ENCODE measurements at places on chromosomes 11 and 22.

DNA sequence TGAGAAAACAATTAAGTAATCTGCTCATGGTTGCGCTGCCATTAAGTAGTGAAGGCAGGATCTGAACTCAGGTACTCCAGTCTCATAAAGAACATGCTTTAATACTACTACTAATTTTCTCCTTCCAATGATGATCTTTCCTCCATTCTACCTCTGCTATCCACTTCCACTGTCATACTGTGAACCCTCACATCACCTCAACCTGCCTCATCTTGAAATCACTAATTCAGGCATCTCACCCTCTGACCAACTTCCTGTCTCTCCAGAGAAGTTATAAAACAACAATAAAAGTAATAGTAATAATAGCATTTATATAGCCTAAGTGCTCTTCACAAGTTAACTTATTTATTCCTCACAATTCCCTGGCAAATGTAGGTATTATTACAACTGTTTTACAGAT is 57.1 kb upstream of the PSMA1 start:
- no peak for DNase-seq

- DNase-seq = no peak
Observed at GRCh38 chr11:76795936-76796441, 12.8 kb downstream of the TSKU start.

- DNase-seq = no peak
Observed at GRCh38 chr11:120690406-120690805, 178.9 kb downstream of the GRIK4 start.

GRCh38 chr11:72954860-72955259 is 140.6 kb downstream of the ATG16L2 start:
- no peak for DNase-seq

DNA sequence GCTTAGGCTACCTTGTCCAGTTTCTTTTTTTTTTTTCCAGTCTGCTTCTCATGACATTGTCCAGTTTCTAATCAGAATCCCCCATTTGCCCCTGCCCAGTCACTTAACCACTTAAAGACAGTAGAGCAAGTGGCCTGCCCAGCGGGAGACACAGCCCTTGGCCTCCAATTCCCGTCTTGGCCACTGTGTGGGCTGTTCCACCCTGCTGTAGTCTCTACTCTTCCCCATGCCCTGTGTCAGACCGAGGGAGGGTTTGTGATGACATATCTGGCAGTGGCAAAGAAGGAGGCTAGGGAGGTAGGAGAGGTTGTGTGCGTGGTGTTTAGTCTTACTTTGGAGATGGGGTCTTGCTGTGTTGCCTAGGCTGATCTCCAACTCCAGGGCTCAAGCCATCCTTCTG is 11.5 kb downstream of the PPFIA1 start:
- no peak for DNase-seq

- no peak for DNase-seq
Observed at GRCh38 chr11:720017-720641, 14.1 kb downstream of the EPS8L2 start.

- no peak for DNase-seq
Observed at GRCh38 chr11:94521684-94522083, 9.4 kb downstream of the C11orf97 start.

GRCh38 chr11:99325847-99326246 is 305.1 kb downstream of the CNTN5 start:
- DNase-seq = no peak

DNA sequence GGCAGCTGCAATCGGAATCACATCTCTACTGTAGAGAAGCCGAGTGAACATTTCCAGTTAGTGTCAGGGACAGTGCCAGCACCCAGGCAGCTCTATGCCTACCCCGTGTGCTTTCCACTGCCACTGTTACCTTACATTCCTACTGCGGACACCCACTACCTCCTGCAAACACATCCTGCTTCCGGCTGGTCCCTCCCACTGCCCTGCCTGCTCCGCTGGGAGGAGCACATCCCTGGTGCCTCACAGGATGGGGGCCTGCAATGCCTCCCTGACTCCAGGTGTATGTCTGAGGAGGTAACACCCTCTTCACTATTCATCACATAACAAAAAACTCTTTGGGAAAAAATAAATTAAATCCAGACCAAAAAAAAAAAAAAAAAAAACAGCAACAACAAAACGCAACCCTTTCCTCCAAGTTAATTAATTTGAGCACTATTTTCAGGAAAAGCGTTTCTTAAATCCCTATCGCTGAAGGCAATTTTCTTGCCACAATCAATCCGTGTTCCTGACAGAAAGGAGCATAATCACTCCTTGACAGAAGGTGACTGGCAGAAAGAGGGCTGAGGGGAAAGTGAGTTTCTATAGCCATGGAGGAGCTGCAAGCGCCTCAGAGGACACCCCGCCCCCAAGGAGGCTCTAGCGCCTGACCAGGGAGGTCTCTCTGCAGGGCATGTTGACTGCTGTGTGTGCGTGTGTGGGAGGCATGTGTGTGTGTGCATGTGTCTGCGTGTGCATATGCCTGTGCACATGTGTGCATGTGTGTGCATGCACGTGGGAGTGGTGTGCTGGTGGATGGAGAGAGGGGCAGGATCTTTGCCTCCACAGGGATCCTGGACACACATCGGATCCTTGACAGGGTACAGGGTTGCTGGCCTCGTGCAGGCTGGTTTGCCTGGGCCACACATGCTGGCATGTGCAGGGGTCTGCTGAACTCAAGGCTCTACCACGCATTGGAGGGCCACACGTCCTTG is 134.8 kb upstream of the NTM start:
- no peak for DNase-seq

GRCh38 chr11:114052160-114052559 is 7.4 kb upstream of the ZBTB16 start:
- no peak for DNase-seq

Data from NCI-H187 treated with DMSO at 0.1 percent for 48 hours (cell line).